Pons (tissue), 1 donor: ENCODE measurements at places on chromosomes 3 and 15.

DNA sequence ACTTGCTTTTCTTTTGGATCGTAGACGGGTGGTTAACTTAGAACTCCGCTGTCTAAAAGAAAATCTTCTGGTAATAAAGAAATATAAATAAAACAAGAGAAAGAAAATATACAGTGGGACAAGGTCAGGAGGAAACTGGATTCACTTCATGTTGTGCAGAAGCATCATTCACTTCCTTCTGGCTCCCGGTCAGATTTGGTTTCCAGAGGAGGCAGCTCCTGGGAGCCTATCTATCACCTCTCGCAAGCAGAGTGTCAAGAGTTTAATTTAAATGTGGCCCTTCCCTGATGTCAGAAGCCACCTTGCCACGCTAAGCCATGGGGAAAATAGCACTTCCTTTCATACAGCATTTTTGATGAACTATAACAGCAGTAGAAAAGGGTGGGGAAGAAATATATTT is 139.1 kb downstream of the NSMCE3 start:
- DNase-seq: no peak

- DNase-seq: no peak
These were observed 12.5 kb upstream of the CADM2 start for GRCh38 chr3:84946240-84946639.

DNA sequence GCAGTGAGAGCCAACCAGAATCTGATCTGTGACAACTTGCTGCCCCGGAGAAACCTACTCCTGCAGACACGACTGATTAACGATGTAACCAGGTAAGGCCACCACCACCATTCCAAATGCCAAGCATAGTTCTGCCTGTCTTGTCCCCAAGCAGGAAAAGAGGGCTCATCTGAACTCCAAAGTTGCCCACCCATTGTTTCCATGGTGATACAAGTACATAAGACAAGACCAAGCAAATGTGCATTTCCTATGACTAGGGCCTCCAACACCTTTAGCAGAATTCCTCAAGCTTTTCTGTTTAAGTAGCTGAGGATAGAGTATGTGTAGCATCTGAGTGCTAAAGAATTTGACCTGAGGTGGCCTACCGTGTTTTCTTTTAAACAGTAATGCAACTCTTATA is 290.7 kb downstream of the RYR3 start:
- no peak for DNase-seq

DNA sequence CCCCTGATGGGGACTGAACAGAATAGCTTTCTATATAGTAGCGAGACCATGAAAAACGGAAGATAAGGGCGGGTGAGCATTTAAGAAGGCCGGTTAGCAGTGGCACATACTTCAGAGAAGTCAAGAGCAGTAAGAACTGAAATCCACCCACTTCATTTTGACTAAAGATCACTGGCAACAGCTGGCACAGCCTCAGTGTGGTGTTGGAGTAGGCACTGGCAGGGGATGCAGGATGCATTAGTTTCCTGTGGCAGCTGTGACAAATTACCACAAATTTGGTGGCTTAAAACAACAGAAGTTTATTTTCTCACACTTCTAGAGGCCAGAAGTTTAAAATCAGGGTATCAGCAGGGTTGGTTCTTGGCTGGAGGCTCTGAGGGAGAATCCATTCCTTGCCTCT is 176.5 kb downstream of the ADAMTSL3 start:
- no peak for DNase-seq

DNA sequence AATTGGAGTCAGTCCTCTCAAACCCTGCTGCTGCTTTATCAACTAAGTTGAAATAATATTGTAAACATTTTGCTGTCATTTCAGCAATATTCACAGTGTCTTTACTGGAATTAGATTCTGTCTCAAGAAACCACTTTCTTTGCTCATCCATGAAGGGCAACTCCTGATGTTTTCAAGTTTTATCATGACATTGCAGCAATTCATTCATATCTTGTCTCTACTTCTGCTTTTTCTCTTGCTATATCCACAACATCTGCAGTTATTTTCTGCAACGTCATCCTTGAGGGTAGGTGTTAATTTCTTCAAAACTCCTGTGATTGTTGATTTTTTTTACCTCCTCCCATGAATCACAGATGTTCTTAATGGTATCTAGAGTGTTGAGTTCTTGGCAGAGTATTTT is 181.6 kb downstream of the EPHA6 start:
- no peak for DNase-seq

DNA sequence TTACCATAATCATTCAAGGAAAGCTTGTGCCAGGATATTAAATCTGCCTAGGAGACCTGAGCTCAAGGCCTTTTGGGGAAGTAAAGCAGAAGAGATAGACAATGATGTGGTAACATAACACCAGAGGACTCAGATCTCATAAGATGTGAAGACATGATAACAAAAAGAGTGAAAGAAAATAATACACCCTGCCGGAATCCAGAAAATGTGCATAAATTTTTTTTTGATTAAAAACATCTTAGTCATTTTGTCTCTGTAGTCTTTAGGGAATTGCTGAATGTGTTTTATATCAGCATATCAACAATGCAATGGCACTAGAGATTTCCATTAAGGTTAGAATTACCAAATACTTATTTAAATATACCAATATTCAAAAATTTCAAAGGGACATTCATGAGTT is 326.8 kb upstream of the ROBO1 start:
- no peak for DNase-seq

- DNase-seq: no peak
These were observed 315.9 kb downstream of the FEZF2 start for GRCh38 chr3:62057339-62058047.
